ENCODE measurements at places on chromosomes 6 and 20. TPM values are rescaled to one million over a fixed set of nuclear protein-coding genes. Genes with fewer than 3 reads are reported as not detected.

The ARHGAP18 gene
- 18.2 TPM for total RNA-seq

DNA sequence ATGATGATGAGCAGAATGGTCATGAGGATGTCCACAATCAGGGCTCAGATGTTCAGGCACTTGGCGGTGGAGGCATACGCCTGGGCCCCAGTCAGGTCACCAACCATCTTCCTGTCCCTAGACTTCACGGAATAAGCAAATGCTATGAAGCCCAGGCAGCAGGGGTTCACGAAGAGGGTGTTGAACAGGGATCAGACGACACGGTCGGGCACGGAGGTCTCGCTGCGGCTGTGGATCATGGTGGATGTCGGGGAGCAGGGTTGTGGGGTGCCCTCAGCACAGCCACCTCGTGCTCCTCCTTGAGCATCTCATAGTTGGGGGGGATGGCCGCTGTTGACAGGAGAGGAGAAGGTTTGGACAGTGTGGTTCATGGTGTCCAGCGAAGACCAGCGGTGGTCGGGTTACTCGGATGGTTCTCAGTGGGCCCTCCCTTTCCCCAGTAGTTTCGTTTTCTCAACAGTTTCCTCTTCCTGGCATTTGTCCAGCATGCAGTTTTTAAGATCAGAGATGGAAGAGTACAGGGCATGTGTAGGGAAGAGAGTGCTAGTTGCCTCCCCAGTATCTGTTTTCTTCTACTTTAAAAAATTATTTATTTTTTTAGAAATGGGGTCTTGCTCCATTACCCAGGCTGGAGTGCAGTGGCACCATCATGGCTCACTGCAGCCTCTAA is 20.3 kb upstream of the SPDEF start:
- no peak for DNase-seq

DNA sequence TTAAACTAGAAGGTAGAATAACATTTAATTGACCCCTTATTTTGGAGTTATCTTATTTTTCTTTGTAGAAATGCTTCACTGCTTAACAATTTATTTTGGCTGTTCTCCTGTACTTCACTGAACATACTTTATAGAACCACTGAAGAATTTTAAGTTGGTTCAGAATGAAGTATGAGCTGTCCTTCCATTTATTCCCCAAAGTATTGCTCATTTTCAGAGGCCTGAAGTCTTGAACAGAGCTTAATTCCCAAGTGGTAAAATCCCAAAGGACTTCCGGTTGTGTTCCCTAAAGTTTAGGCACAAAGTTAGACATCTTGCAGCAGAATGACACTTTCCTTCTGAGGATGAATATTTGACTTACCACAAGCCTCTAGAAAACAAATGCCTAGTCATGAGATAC is 233.3 kb downstream of the TINAG start:
- DNase-seq: no peak

GRCh38 chr6:38493931-38494547 is 145.7 kb downstream of the BTBD9 start:
- peak; percentile 90 for DNase-seq

GRCh38 chr6:113068570-113068969 is 721.4 kb downstream of the RFPL4B start:
- DNase-seq: no peak

Data from sciatic nerve (tissue), 2 donors.